ENCODE measurements at places on chromosomes 3 and 15.
A peak's percentile ranks its signal among the peaks of the same experiment; 100 is the strongest.

GRCh38 chr15:39976291-39977274 lies 42.7 kb downstream of the EIF2AK4 start:
- DNase-seq = peak; percentile 79

GRCh38 chr15:77001351-77001750 lies 6.4 kb downstream of the PSTPIP1 start:
- DNase-seq = no peak

GRCh38 chr3:123716411-123716810 lies 131.6 kb upstream of the HACD2 start:
- no peak for DNase-seq

GRCh38 chr3:197372047-197372661 lies 73.7 kb upstream of the DLG1 start:
- no peak for DNase-seq

- no peak for DNase-seq
Measured at GRCh38 chr3:113103588-113103987, 107.8 kb upstream of the BOC start.

DNA sequence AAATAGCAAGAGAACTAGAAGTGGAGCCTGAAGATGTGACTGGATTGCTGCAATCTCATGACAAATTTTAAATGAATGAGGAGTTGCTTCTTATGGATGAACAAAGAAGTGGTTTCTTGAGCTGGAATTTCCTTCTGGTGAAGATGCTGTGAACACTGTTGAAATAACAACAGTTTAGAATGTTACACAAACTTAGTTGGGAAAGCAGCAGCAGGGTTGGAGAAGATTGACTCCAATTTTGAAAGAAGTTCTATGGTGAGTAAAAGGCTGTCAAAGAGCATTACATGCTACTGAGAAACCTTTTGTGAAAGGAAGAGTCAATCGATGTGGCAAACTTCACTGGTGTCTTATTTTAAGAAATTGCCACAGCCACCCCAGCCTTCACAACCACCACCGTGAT lies 220.9 kb upstream of the LRRFIP2 start:
- no peak for DNase-seq

Measured in OCI-LY7 (cell line).